Activated CD8-positive, alpha-beta memory T cell treated with anti-CD3 and anti-CD28 coated beads, Interleukin-2, amount 50 U/mL, for 4 hours (primary cell): ENCODE measurements at places on chromosomes 1 and 21.

- peak; percentile 30 for DNase-seq
These were observed 433 bp downstream of the TMEM200B start for GRCh38 chr1:29123053-29123886.

DNA sequence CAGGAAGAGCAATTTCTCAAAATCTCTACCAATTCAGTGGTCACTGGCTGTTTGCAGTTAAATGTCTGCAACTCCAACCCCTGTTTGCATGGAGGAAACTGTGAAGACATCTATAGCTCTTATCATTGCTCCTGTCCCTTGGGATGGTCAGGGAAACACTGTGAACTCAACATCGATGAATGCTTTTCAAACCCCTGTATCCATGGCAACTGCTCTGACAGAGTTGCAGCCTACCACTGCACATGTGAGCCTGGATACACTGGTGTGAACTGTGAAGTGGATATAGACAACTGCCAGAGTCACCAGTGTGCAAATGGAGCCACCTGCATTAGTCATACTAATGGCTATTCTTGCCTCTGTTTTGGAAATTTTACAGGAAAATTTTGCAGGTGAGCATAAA is 167.2 kb downstream of the CRB1 start:
- DNase-seq = no peak

DNA sequence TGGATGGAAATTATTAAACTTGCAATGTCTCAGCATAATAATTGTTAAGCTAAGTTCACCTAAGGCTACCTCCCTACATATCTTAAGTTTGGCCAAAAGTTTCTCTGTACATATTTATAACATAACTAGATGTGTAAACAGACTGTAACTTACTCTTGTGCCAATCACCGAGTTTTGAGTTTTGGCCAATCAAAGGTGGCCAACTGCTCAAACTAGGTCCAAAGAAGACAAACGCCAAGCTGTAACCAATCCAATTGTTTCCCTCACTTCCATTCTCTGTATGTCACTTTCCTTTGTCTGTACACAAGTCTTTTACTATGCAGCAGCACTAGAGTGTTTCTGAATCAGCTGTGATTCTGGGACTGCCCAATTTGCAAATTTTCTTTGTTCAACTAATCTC is 197.8 kb downstream of the LYPLAL1 start:
- DNase-seq = no peak

- no peak for DNase-seq
These were observed 41.9 kb downstream of the LMO4 start for GRCh38 chr1:87370544-87370943.

DNA sequence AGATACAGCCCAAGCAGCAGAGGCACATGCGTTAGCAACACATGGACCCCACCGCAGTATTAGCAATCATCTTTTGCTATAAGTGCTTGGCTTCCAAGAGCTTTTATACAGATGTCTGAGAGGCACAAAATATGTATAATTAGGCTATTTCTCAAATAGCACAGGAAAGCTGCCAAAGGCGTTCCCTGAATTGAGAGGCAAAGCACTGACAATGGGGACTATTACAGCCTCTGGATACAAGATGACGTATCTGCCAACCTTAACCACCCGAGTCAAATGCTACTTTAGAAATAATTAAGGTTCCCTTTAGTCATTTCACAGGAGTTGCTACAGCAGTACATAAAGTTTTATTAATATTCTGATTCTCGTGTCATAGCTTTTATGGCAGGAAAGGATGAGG is 6.4 kb downstream of the STMN1 start:
- no peak for DNase-seq

GRCh38 chr21:14354515-14354914 is 28.4 kb downstream of the HSPA13 start:
- DNase-seq = no peak

DNA sequence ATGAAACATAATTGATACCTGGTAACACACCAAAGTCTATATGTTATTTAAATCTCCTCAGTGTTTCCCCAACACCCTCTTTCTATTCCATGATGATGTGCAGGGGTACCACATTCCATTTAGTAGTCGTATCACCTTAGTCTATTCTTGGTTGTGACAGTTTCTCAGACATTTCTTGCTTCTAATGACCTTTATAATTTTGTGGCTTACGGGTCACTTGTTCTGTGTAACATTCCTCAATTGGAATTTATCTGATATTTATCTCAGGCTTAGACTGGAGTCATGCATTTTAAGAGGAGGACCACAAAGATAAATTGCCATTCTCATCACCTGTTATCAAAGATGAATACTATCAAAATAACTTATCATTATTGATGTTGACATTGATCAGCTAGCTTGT is 679.6 kb downstream of the USP25 start:
- no peak for DNase-seq

DNA sequence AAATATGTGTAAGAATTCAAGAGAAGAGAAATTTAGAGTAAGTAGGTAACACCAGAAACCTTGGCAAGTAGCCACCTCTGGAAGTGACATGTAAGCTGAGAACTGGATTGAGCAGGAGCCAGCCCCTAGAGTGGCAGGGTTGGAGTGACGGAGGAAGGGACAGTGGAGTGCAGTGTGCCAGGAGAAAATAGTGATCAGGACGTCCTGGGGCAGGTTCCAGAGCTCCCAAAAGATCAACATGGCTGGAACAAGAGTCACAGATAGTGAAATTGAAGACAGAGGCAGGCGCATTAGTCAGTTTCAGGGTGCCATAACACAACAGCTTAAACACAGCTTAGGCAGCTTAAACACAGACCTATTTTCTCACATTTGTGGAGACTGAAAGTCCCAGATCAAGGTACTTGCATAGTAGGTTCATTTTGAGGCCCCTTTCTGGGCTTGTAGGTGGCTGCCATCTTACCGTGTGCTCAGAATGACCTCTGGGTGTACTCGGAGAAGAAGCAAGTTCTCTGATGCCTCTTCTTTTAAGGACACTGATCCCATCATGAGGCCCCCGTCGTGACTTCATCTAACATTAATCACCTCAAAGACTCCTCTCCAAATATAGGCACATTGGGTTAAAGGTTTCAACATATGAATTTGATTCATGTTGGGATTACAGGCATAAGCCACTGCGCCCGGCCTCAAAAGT is 37.2 kb downstream of the GNPAT start:
- no peak for DNase-seq

DNA sequence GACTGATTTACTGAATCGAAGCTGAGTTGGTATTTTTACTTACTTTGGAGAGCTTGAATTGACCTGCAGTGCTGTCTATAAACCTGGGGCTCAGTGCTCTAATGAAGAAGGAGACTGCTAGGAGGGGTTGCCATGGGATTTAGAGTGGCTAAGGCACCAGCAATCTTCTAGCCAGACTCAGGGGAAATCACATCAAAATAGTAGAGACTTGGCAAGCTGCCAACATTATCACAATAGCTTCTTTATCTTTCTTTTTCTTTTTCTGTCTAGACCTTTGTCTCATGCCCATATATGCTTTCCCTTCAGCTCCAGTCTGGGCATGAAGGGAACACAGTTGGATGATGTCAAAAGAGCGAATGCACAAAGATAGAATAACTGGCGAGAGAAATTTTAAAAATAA is 301.1 kb upstream of the DPYD start:
- DNase-seq = no peak

DNA sequence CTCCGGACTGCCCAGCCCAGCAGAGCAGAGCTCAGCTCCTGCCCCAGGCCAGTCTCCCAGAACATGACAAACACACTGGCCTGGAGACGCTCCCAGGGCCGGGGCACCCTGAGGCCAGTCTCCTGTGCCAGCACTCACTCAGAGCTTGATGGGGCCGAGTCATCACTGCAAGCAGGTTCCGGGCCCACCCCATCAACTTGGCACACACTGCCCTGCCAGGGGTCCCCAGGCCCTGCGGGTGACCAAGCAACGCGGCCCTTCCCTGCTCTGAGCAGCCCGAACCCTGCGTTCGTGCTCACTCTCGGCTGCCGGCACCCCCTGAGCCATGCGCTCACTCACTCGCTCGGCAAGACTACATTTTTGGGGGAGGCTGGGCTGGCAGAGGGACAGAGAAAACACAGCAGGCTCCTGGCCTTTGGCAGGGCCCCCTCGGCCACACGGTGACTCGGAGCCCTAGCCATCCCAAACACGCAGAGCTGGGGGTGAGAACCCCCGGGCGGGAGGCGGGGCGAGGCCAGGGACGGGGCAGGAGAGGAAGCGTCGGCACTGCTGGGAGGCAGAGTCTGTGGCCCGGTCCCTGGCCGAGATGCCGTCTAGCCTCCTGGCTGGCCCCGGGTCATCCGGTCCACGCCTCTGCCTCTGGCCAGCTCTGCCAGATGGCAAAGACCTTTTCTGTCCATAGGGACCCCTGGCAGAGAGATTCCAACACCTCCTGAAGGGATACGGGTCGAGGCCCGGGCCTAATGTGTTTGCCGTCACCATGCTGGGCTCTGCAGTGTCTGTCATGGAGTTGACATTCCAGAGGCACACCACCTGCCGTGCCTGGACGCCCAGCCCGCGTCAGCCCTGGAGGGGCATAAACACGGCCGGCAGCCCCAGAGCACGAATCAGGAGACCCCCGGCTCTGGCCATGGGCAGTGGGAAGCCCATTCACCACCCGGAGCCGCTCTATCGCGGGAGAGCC is 68.0 kb downstream of the MEGF6 start:
- no peak for DNase-seq

- DNase-seq = no peak
These were observed 145.6 kb downstream of the MRPL39 start for GRCh38 chr21:25461725-25462124.

- no peak for DNase-seq
These were observed 77.0 kb downstream of the ATF6 start for GRCh38 chr1:161843156-161843555.

DNA sequence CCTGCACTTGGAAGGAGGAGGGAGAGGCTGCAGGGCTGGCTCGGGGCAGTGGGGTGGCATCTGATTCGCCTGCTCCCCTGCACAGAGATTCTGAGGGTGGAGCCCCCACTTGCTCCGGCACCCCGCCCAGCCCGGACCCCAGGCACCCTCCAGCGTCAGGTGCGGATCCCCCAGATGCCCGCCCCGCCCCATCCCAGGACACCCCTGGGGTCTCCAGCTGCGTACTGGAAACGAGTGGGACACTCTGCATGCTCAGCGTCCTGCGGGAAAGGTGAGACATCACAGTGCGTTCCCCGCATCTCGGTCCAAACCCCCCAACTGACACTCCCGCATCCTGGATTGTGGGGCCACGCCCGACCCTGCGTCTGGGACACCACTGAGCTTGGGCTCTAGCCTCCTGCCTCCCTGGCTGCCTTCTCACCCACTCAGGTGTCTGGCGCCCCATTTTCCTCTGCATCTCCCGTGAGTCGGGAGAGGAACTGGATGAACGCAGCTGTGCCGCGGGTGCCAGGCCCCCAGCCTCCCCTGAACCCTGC is 7.9 kb downstream of the ADAMTSL4 start:
- no peak for DNase-seq

GRCh38 chr1:225461533-225462428 is 33.9 kb upstream of the LBR start:
- DNase-seq = no peak

GRCh38 chr1:47738560-47739182 is 258.5 kb downstream of the TRABD2B start:
- no peak for DNase-seq
